ENCODE measurements at places on chromosomes 2 and 18. TPM values are rescaled to one million over a fixed set of nuclear protein-coding genes. Genes with fewer than 3 reads are reported as not detected.

The PAX8 gene
- 0.51 TPM for total RNA-seq

The NR4A2 gene
- total RNA-seq, result 0.17 TPM

The APCDD1 gene
- 17.3 TPM for total RNA-seq

The TTC32 gene
- 5.6 TPM for total RNA-seq

The COX5B gene
- 381 TPM for total RNA-seq

The DNAJC5G gene
- not detected for total RNA-seq

The SLC16A14 gene
- 5.6 TPM for total RNA-seq

The MOGAT1 gene
- not detected for total RNA-seq

The ING5 gene
- total RNA-seq, result 30.0 TPM

The E2F6 gene
- 10.2 TPM for total RNA-seq

The PLGLB1 gene
- 0.99 TPM for total RNA-seq

Data from fibroblast of lung (primary cell).